ENCODE measurements at places on chromosomes 2 and 18.

GRCh38 chr2:101717071-101717845 lies 19.8 kb downstream of the MAP4K4 start:
- no peak for DNase-seq

- DNase-seq, result no peak
These were observed 40.3 kb downstream of the CYP27C1 start for GRCh38 chr2:127179766-127180165.

DNA sequence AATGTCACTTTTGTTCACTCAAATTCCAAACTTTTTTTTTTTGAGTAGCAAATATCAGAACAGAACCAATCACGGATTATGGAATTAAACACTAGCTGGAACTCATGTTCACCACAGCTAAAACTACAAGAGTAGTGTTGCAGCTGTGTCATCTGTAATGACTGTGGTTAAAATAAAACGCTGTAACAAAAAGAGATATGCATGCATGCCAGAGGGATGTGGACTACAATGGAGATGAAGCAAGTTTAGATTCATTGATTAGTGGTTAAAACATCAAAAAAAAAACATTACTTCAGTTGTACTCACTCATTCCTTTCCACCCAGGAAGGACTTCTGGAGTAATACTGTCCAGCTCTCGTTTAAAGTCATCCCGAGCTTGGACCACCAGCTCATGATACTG lies 37.0 kb downstream of the IMMT start:
- no peak for DNase-seq

DNA sequence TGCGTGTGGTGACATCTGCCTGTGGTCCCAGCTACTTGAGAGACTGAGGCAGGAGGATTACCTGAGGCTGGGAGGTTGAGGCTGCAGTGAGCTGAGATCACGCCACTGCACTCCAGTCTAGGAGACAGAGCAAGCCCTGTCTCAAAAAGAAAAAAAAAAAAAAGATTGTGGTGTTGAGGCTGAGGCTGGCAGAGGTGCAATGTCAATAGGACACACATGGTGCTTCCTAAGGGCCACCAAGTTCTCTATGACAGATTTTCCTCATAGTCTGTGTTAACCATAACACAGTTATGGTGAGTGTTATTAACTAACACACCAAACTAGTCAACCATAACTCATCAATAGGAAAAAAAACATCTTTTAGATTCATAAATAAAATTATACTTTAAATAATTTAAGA lies 494.4 kb downstream of the TMX3 start:
- no peak for DNase-seq

DNA sequence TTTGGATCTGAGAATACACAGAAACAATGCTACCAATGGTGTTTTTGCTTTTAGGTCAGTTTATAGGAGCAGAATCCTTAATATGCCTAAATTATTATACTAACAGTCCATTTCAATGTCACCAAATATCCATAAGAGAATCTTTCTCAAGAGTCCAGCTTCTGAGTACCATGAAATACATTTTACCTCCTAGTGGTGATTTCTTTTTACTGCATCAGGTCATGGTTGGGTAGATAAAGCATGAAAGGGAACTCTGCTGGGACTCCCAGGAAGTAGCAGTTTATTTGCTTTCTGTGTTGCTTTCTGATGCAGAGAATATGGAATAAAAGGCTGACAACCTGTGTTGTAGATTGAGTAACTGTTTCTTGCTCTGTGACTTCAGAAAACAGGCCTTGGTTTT lies 115.6 kb downstream of the PPP1R1C start:
- DNase-seq, result no peak

DNA sequence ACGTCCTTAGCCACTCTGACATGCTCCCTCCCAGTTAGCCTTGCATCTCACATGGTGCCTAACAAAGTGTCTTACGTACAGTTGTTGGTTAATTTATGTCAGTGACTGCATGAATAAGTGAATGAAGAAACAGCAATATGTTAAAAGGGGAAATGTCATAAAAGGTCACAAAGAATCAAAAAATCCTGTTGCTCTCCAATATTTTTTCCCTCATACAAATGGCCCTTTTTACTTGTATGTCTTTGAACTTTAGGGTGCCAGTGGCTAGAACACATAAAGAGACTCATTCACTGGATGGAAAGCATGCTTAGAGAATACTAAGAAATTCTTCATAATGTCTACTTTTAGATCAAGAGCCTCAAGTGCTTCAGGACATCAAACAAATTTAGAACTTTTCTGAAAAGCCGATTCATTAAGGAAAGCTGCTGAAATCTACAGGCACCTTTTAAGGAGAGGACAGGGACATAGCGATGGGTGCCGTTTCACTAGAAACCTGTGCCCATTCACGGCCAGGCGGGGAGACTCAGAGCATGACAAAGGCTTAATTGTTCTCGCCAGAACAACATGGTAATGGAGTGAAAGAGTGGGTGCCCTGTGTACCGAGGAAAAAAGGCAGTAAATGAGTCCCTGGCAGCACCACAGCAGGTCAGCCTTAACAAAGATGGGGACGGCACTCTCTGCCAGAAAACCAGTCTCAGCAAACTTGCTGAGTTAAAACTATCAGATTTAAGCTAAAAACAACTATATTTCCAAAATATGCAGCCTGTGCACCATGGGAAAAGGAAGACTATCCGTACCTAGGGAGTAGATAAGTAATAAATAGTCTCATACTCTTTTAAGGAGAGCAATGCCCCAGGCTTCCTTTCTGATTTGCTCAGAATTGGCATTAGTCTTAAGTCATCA lies 71.6 kb upstream of the SPTBN1 start:
- DNase-seq, result no peak

- DNase-seq, result no peak
These were observed 196.9 kb downstream of the ANKRD30B start for GRCh38 chr18:14944838-14945237.

DNA sequence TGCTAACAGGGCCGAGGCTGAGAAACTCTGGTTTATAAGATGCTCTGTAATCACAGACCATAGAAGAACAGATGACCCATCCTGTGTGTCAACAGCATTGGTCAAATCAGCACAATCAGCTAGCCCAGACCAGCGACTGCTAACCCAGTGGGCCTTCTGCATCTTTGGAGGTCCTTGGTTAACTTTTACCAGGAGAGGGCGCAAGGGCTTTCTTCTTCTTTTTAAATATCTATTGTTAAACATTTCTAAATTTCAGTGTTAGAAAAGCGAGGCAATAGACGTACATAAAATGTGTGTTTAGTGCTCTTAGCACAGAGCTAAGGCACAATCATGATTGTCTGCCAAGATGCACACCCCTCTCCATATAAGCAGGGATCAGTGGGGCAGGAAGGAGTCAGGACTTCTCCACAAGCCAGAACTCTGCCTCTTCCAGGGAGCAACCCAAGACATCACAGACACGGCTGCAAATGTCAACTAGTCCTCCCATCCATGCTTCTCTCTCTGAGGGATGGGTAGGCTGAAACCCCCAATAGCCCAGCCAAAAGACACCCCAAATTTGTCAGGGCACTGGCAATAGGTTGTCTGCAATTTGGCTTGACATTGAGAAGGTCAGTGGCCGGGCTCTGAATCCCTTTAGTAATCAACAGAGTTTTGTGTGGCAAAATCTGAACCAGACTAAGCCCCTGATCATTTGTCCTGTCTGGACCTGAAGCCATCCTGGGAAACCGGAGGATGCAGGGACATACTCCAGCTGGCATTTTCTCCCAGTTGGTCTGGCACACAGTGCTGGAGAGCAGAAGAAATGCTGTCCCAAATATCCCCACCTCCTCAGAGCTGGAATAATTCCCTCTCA lies 188.2 kb downstream of the BCL2 start:
- peak; percentile 76 for DNase-seq

DNA sequence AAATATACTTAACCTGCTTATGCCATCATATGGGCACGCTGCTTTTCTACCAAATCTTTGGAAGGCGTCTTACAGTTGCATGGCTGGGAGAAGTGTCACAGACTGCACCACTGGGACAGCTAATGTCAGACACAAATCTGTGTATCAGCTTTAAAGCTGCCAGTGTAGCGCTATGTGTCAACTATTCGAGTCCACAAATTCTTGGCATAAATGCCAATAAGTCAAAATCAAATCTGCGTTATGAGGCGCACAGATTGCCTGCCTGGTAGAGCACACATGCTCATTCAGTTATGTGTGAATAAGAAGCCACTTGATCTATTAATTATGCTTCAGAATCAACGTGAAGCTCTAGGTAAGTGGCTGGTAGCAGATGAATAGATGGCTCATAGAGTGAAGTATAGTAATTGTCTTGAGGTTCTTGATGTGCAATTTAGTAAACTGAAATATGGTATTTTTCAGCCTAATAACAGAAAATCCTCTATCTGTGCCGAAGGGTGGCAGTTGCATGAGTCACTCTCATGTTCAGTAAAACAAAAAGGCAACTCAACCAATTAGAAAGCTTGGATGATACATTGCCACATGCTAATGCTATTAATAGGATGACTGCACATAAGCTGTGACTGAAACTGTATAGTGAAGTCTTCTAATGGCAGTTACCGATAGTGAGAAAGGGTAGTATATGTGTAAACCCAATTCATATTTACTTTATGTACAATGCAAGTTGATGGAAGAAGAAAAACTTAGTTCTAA lies 52.0 kb downstream of the DCC start:
- peak; percentile 51 for DNase-seq

DNA sequence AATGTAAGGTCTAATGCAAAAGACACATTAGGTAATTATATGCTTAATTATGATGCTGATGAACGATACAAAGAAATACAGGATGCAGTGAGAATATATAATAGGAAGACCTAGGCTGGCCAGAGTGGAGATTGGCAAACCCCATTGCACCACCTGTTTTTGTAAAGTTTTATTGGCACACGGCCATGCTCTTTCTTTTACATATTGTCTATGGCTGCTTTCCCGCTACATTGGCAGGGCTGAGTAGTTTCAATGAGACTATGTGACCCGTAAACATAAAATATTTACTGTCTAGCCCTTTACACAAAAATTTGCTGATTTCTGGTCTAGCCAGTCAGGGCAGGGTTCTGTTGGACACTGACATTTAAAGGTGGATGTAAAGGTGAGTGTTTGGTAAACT lies 5.4 kb downstream of the SEC11C start:
- DNase-seq, result peak; percentile 89

DNA sequence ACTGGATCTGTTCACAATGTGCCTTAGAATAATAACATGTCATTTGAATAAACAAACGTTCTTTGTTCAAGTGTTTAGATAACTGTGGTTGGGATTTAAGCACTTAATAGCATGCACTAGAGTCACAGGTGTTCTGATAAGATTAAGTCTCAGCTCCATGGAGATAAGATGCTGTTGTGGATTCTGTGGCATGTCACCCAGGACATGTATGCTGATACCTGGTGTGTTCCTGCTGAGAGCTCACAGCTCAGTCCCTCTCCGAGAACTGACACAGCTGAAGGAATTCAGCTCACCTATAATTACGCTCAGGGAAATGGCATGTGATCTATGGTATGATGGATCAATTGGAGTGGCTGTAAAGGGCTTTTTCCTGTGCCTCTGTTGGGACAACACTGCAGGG lies 75.4 kb upstream of the ST6GAL2 start:
- DNase-seq, result no peak

- DNase-seq, result no peak
These were observed 40.6 kb downstream of the TAF1B start for GRCh38 chr2:9883897-9884296.

DNA sequence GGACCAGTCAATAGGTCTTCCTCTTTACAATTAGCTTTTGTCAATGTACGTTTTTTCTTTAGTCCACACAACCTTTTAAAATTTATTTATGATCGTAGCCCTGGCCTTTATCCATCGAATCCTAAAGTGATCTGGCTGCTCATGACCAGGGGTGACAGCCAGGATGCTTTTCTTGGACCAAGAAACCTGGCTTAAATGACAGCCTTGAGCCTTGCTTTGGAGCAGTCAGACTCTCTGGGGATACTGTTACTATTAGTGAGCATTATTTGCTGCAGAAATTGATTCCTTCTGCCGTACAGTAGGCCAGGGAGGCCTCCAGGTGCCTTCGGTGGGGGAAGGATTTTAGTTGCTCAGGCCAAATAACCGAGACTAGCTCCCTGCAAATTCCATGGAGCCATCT lies 70.2 kb downstream of the AGAP1 start:
- DNase-seq, result no peak

DNA sequence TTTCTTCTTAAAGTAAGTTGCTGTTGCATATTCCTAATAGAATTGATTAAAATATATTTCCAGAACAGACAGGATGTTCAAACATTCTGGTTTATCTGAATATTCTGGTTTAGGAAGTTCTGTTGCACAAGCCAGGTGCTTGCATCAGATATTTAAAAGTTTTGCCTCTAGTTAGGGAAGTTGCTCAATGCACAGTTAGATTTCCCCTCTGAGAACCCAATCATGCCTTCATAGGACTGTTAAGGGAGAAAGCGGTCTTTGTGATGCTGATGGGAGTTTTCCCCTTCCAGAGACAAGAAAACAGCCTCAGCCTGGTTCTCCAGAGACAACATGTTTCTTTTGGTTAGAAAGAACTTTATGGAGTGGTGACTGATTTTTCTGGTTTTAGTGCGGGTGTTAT lies 65.6 kb upstream of the REV1 start:
- DNase-seq, result no peak

DNA sequence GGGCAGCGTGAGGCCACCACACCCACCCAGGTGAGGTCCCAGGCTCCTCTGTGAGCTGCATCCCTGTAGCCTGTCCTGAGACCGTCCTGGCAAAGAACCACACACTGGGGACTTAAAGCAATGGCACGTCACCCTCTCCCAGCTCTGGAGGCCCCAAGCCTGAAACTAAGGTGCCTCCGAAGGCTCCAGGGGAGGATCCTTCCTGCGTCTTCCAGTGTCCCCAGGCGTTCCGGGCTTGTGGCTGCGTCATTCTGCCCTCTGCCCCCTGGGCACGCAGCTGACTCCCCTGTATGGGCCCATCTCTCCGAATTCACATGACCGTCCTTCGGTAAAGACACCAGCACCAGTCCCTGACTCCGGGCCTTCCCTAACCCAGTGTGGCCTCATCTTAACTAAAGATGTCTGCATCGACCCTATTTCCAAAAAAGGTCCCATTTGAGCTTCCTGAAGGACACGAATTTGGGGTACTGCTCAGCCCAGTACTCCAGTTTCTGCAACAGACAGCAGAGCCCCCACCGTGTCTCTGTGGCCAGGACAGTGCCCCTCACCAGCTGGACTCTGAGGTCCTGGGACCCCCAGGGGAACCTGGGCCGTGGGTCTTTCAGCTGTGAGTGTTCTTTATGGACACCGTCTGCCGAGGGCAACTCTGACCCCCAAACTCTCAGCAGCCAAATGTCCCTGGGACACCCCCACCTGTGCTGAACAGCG lies 75.2 kb upstream of the CTDP1 start:
- DNase-seq, result no peak

All from RPMI8226 (cell line).